ENCODE measurements at places on chromosomes 12 and 14.

- no peaks in the 10 kb centered on the region for H3K36me3 ChIP-seq
- H3K4me1 ChIP-seq: no peaks in the 10 kb centered on the region
- peak; percentile 50 for DNase-seq
Observed at GRCh38 chr12:101773650-101774162, 34.4 kb upstream of the SYCP3 start.

DNA sequence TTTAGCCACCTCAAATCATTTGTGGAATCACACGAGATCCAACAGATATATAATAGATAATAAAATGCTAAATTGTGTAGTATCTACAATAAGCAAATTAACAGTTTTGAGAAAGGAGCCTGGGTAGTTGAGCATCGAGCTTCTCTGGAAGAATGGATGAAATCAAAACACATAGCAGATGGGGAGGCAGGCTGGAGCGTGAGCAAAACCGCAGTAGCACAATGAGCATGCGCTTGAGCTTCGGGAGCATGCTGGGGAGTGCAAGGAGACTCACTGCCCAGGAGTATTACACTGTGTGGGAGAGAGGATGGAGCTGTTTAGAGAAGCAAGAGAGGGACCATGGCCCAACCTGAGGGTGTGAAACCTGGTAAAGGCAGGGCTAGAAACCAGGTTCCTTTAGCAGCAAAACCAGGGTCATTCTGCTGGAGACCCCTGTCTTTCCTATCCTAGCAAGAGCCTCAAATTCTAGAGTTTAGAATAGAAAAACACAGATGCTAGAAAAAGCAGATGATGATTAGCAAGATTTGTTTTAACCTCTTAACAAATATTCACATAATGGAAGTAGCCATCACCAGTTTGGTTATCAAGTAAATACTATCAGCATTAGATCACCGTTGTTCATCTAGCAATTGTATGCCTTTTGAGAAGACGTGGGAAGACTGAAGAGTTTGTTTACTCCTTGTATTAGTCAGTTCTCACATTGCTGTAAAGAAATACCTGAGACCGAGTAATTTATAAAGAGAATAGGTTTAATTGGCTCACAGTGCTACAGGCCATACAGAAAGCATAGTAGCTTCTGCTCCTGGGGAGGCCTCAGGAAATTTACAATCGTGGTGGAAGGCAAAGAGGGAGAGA lies 484.8 kb downstream of the EGLN3 start:
- H3K27ac ChIP-seq: no peak overlapping the region
- H3K36me3 ChIP-seq: no peaks in the 10 kb centered on the region
- no peaks in the 10 kb centered on the region for H3K4me1 ChIP-seq
- no peak for DNase-seq

DNA sequence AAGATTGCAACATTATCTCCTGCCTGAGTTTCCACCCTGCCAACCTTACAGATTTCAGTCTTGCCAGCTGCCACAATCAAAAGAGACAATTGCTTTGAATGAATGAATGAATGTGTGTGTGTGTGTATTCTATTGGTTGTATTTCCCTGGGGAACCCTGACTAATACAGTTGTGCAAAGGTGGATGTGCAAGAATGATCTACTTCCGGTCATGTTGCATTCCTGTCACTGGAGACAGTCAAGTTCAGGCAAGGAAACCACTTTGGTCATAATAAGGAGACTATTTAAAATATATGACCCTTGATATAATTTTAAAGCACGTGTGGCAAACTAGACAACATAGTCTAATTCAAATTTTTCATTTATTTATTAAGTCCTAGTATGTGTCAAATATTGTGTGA lies 13.1 kb downstream of the RERG start:
- no peaks in the 10 kb centered on the region for H3K4me1 ChIP-seq
- H3K27ac ChIP-seq: no peak overlapping the region
- H3K27me3 ChIP-seq: no peaks in the 10 kb centered on the region
- no peaks in the 10 kb centered on the region for H3K36me3 ChIP-seq

GRCh38 chr12:92123780-92124688 lies 21.6 kb downstream of the BTG1 start:
- H3K36me3 ChIP-seq: no peaks in the 10 kb centered on the region
- no peak for DNase-seq
- H3K4me1 ChIP-seq: no peaks in the 10 kb centered on the region
- H3K27ac ChIP-seq: no peak overlapping the region

GRCh38 chr14:56125772-56126636 lies 7.8 kb downstream of the PELI2 start:
- DNase-seq: peak; percentile 33
- peaks cover 7% of the 10 kb centered on the region for H3K4me1 ChIP-seq
- H3K27ac ChIP-seq: no peak overlapping the region
- H3K4me3 ChIP-seq: no peak overlapping the region
- no peaks in the 10 kb centered on the region for H3K36me3 ChIP-seq
- H3K27me3 ChIP-seq: no peaks in the 10 kb centered on the region

DNA sequence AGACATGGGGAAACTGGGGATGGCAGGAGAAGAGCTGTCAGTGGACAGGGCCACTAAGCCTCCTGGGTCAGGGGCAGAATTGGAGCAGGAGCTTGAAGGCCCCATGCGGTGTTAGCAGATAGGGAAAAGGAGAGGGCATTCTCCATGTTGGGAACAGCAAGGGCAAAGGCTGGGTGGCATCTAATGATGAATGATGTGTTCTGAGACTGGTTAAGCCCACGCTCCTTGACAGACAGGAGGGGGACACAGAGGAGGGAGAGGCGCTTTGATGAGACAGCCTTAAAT lies 63.0 kb downstream of the CLMN start:
- peak overlapping the region; percentile 95 for H3K27ac ChIP-seq
- no peak for DNase-seq
- no peaks in the 10 kb centered on the region for H3K36me3 ChIP-seq
- peaks cover 52% of the 10 kb centered on the region for H3K4me1 ChIP-seq
- no peak overlapping the region for H3K4me3 ChIP-seq
- H3K27me3 ChIP-seq: no peaks in the 10 kb centered on the region

DNA sequence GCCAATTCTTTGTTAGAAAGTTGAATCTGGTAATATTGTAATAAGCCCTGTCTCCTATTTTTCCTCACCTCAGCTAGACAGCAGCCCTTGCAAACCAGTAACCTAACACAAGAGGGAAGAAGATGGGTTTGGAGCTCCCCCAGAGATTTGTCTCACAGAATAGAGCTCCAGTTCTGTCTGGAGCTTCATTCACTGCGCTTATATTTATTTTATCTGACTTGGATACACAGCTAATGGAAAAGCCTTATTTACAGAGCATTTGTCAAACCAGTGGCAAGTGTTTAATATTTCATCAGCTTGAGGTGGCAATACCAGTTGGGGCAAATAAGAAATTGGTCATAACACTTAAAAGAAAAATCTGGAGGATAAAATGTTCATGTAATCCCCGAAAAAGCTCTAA lies 1094.0 kb downstream of the FSCB start:
- DNase-seq: no peak
- no peak overlapping the region for H3K27ac ChIP-seq
- H3K36me3 ChIP-seq: no peaks in the 10 kb centered on the region

- no peaks in the 10 kb centered on the region for H3K36me3 ChIP-seq
- no peaks in the 10 kb centered on the region for H3K27me3 ChIP-seq
- no peak for DNase-seq
- no peak overlapping the region for H3K4me3 ChIP-seq
- peaks cover 19% of the 10 kb centered on the region for H3K4me1 ChIP-seq
Observed at GRCh38 chr12:71439362-71439612, 311 bp upstream of the LGR5 start.

DNA sequence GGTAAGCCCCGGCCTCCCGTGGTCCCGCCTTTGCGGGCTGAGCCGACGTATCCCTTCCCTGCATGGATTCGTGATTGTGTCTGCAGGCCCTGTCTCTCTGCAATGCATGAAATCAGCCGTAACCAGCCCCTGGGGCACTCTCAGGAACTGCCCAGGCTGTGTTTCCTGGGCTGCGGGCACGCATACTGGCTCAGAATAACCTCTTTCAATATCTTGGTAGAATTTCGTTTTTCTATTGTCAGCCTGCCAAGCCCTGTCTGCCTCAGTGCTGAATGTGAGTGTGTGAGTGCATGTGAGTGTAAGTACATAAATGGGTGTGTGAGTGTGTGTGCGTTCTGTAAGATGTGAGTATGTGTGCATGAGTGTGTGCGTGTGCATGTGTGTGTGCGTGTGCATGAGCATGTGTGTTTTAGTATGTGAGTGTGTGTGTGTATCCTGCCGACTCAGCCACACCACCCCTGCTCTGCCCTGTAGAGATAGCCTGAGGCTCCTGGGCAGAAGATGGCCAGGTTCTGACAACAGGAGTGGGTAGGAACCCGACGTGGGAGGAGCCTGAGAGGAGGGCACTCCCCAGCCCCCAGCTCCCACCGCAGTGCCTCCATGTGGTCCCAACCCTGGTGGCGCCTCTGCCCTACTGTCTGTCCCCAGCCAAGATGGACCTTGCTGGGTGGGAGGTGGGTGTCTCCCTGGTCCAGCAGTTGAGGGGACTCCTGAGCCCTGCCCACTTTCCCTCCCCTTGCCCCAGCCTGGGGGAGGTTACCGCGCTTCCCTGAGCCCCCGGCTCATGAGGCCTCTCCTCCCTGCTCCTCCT lies 268.8 kb downstream of the ADGRD1 start:
- H3K27ac ChIP-seq: peak overlapping the region; percentile 57
- peaks cover 47% of the 10 kb centered on the region for H3K4me1 ChIP-seq
- peak; percentile 83 for DNase-seq
- H3K27me3 ChIP-seq: no peaks in the 10 kb centered on the region
- H3K36me3 ChIP-seq: no peaks in the 10 kb centered on the region
- H3K4me3 ChIP-seq: no peak overlapping the region

DNA sequence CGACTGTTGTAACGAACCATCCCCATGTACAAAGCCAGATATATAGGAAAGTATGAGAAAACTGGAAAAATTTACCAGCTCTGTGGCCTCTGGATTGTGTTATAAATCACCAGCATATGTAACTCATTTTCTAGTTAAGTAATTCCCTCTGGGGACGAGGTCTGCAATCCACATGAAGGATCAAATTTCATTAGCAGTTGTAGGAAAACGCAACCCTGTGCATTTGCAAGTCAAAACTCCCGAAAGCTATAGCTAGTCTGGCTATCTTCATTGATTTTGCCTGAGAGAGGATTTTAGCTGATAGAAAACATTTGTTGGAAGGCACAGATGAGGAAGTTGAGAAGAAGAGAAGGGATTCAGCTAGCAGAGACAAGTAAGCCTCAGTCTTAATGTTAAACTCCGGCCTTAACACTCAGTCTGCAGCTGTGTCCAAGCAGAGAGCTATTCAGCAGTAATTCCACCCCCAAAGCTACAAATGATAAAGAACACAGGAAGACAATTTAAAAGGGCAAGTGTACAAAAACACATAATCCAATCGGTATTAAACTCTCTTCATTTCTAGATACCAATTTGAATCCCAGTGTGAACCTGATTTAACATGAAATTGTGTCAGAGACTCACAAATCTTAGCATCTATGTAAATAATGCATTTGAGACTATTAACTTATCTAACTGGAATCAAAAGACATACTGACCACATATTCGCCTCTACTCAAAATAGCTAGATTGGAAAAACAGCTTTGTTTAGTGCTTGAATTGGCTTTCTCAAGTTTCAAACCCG lies 54.2 kb upstream of the CERS5 start:
- H3K4me1 ChIP-seq: peaks cover 21% of the 10 kb centered on the region
- peak overlapping the region; percentile 56 for H3K27ac ChIP-seq
- no peak overlapping the region for H3K4me3 ChIP-seq
- DNase-seq: no peak

GRCh38 chr14:104687601-104688504 lies 1.6 kb upstream of the INF2 start:
- peak overlapping the region; percentile 70 for H3K27ac ChIP-seq
- H3K36me3 ChIP-seq: no peaks in the 10 kb centered on the region
- peaks cover 35% of the 10 kb centered on the region for H3K4me1 ChIP-seq

DNA sequence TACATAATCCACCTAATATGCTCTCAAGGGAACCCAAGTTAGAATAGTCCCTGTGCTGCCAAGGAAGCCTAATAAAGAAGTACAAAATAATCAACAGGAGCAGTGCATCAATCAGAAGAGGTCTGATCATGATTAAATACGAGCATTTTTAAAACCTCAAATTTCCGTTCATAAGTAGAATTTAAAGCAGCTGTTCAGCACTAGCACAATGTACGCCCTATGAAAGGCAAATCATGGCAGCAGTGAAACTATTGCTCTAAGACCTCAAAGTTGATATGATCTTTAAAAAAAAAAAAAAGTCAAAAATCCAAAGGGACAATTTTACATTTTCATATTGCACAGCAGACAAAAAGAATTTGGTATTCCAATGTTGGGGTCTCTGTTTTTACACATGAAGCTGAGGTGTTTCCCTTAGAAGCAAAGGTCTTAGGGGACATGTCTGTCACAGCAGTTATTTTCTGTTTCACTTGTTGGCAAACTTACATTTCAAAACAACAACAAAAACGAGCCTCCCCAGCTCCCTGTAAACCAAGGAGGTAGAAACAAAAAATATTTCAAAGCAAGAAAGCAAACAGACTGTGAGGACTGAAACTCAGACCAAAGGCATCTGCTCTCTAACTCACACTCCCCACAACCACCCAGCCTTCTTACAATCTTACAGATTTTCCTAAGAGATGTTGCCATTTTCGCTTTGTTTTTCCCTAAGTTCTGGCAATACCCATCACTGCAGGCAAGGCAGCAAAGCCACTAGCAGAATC lies 28.2 kb downstream of the SOX5 start:
- no peaks in the 10 kb centered on the region for H3K4me1 ChIP-seq
- no peaks in the 10 kb centered on the region for H3K27me3 ChIP-seq
- H3K27ac ChIP-seq: no peak overlapping the region
- DNase-seq: no peak

GRCh38 chr12:82176761-82177490 lies 181.3 kb downstream of the CCDC59 start:
- no peak overlapping the region for H3K4me3 ChIP-seq
- DNase-seq: no peak
- H3K27me3 ChIP-seq: no peaks in the 10 kb centered on the region

DNA sequence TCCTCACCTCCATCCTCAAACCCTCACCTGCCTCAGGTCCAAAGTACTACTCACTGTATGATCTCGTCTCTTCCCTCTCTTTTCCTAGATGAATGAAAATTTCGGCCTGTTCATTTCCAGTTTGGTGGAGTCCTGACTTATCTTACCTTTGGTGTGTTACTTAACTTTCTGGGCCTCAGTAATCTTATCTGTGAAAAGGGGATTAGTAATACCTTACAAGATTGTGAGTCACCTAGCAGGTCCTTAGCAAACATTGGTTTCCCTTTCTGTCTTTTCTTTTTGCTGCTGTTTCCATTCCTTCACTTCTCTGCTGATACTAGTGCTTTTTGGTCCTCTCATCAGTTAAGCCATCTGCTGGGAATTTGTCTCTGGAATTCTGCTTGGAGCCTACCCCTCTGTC lies 52.8 kb downstream of the AKAP6 start:
- DNase-seq: no peak
- no peak overlapping the region for H3K4me3 ChIP-seq
- no peak overlapping the region for H3K27ac ChIP-seq
- H3K27me3 ChIP-seq: no peaks in the 10 kb centered on the region
- no peaks in the 10 kb centered on the region for H3K36me3 ChIP-seq

GRCh38 chr12:106128585-106129328 lies 10.0 kb downstream of the NUAK1 start:
- H3K27ac ChIP-seq: no peak overlapping the region
- no peaks in the 10 kb centered on the region for H3K36me3 ChIP-seq
- no peak overlapping the region for H3K4me3 ChIP-seq
- DNase-seq: no peak

GRCh38 chr12:257521-258321 lies 4.9 kb downstream of the SLC6A13 start:
- H3K27ac ChIP-seq: no peak overlapping the region
- DNase-seq: no peak
- peaks cover 12% of the 10 kb centered on the region for H3K4me1 ChIP-seq
- no peak overlapping the region for H3K4me3 ChIP-seq
- no peaks in the 10 kb centered on the region for H3K36me3 ChIP-seq
- no peaks in the 10 kb centered on the region for H3K27me3 ChIP-seq

GRCh38 chr14:71753976-71754375 lies 178.3 kb upstream of the RGS6 start:
- no peak for DNase-seq
- H3K36me3 ChIP-seq: no peaks in the 10 kb centered on the region
- no peak overlapping the region for H3K27ac ChIP-seq
- no peaks in the 10 kb centered on the region for H3K27me3 ChIP-seq

Data from thyroid gland (tissue), 4 donors.